ENCODE measurements at places on chromosomes 1 and 21.

DNA sequence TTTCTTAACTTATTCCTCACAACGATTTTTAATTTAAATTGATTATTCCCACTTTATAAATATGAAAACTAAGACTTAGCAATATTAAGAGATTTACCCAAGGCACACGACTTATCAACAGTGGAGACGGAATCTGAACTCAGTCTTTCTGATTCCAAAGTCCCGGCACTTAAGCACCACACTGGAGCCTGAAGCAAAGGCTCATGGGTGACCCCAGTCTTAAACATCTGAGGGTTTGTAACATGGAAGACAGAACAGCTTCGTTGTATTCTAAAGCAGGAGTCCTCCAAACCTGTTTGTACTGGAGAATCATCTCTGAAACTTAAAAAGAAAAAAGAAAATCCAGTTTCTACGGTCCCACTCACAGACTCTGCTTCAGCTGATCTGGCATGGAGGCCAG, 519.5 kb downstream of the SMYD3 start:
- DNase-seq: no peak

- no peak for DNase-seq
Measured at GRCh38 chr1:230772457-230773395, 25.5 kb downstream of the CAPN9 start.

- DNase-seq: no peak
Measured at GRCh38 chr1:168172250-168172915, 6.4 kb upstream of the TIPRL start.

GRCh38 chr21:32770871-32771523, 558 bp downstream of the PAXBP1 start:
- no peak for DNase-seq

GRCh38 chr1:58922302-58923089, 138.6 kb upstream of the JUN start:
- DNase-seq: no peak

DNA sequence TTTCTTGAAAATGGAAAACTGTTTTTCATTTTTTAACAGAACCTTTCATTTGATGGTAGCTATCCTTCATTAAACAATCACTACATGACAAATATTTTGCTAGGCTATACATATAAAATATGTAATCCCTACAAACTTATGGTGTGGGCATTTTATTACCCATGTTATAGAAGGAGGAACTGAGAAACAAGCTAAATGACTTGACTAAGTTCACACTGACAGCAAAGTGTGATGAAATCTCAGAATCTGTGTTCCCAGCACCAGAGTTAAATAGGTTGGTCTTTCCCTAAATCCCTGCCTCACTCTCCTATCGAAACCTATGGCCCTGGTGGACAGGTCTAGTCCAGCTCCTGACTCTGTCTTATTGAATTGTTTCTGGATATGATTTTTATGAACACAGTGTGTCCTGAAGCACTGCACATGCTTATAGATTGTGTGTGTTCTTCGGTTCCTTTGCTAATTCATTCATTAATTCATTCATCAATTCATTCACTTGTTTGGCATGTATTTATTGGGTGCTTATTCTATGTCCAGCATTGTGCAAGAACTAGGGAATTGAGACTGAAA, 301.0 kb downstream of the GRIK1 start:
- no peak for DNase-seq

- no peak for DNase-seq
Measured at GRCh38 chr1:64886877-64887276, 79.5 kb downstream of the JAK1 start.

DNA sequence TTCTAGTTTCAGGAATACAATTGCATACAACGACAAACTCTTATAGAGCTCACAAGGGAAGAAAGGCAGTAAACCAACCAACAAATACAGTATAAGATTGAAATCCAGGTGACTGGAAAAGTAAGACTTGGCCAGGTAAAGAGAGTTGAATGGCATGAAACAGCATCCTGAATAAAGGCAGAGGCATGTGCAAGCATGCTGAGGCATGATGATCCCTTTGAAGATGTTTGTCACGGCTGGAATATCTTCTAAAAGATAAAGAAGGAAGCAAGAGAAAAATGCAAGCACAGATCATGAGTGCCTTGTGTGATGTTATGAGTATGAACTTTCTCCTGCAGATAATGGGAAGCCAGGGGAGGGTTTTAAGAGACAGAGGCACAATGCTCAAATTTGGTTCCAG, 83.3 kb upstream of the SPATA6 start:
- no peak for DNase-seq

- DNase-seq: no peak
Measured at GRCh38 chr1:162674034-162674608, 41.9 kb downstream of the DDR2 start.

GRCh38 chr1:6646499-6647148, 22.0 kb downstream of the THAP3 start:
- peak; percentile 2 for DNase-seq

DNA sequence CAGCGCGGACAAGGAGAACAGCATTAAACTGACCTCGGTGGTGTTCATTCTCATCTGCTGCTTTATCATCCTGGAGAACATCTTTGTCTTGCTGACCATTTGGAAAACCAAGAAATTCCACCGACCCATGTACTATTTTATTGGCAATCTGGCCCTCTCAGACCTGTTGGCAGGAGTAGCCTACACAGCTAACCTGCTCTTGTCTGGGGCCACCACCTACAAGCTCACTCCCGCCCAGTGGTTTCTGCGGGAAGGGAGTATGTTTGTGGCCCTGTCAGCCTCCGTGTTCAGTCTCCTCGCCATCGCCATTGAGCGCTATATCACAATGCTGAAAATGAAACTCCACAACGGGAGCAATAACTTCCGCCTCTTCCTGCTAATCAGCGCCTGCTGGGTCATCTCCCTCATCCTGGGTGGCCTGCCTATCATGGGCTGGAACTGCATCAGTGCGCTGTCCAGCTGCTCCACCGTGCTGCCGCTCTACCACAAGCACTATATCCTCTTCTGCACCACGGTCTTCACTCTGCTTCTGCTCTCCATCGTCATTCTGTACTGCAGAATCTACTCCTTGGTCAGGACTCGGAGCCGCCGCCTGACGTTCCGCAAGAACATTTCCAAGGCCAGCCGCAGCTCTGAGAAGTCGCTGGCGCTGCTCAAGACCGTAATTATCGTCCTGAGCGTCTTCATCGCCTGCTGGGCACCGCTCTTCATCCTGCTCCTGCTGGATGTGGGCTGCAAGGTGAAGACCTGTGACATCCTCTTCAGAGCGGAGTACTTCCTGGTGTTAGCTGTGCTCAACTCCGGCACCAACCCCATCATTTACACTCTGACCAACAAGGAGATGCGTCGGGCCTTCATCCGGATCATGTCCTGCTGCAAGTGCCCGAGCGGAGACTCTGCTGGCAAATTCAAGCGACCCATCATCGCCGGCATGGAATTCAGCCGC, 2.5 kb downstream of the S1PR1 start:
- DNase-seq: no peak

- DNase-seq: no peak
Measured at GRCh38 chr1:230542054-230542453, 100.2 kb upstream of the COG2 start.

- DNase-seq: no peak
Measured at GRCh38 chr1:25017436-25018109, 87.5 kb upstream of the RUNX3 start.

- peak; percentile 97 for DNase-seq
Measured at GRCh38 chr1:153545067-153546055, at the start of gene S100A4. Gene S100A4, minus strand, starts transcription at chr1:153545806. Its CDS starts 1,012 bp downstream, at chr1:153544794.

GRCh38 chr1:159218649-159219636, 14.3 kb downstream of the ACKR1 start:
- no peak for DNase-seq

DNA sequence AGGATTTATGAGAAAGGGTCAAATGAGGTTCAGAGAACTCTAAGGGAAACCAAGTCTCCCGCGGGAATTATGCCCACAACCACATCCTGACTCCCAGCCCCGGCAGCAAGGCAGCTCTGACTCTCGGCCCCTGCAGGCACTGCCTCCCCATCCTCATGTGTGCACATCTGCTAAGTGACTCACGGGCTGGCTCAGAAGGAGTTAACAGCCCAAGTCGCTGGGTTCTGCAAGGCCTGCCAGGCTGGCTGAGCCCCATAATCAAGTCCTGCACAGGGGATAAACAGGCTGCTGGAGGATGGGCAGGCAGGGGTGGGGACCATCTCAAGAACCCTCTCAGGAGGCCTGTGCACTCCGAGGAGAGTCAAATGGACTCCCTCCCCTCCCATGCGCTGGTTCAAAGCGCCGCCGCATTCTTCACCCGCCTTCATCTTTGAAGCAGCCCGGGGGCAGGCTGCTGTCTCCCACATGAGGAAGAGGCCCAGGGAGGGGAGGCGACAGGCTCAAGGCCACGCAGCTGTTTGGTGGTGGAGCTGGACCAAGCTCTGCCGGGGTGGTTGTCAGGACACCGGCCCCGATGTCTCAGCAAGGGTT, 344.3 kb downstream of the MATN1 start:
- no peak for DNase-seq

DNA sequence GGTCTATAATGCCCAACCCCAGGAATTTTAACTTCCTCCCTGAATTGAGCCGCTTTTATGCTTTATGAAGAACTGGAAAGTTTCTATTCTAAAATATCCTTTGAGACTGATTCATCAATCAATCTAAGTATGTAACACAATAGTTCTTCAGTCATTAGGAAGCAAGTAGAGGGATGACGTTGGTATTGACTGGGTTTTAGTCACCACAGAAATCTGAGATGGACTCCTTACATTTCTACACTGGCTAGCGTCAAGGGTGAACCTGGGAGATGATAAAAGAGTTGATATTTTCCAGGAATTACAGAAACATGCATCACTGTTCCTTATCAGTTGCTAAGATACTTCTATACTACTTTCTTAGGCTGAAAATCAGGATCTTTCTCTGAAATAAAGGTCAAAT, 308.0 kb downstream of the HMCN1 start:
- no peak for DNase-seq

DNA sequence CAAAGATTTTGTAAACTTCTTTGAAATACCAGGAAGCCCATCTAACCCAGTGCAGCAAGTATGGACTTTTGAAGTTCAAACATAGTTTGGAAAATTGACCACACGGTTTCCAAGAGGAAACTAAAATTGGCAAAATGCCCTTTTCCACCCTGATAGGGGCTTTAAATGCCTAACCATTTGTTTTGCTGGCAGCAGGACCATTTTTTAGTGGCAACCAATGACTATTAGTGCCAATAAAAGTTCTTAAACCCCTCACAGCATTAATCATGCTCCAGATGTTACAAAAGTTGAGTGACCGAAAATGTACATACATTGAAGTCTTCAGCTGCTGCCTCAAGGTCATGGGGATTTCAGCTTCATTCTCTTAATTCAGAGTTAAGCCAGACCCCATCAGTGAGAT, 46.4 kb upstream of the ENAH start:
- DNase-seq: no peak

GRCh38 chr21:35294231-35294898, 245.3 kb upstream of the RUNX1 start:
- no peak for DNase-seq

- no peak for DNase-seq
Measured at GRCh38 chr1:75615613-75616435, 4.9 kb upstream of the SLC44A5 start.

DNA sequence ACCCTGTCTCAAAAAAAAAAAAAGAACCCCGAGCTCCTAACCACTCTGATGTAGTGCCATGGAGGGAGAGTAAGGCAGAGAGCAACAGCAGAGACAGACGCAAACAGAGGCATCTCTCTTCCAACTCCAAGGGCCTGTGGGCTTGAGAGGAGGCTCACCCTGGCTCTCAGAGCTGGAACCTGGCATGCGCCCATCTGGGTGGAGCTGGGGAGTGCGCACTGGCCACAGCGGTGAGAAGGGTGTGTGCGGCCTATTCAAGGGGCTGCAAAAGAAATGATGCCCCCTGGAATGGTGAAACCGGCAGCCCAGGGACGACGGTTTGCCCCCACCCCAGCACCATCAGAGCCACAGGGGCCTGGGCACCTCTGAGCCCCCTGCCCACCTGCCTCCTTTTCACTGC, 17.6 kb downstream of the COL8A2 start:
- no peak for DNase-seq
